ENCODE measurements at places on chromosomes 7 and 10.

- no peak for DNase-seq
Measured at GRCh38 chr7:56447864-56448693, 331.9 kb upstream of the NUPR2 start.

DNA sequence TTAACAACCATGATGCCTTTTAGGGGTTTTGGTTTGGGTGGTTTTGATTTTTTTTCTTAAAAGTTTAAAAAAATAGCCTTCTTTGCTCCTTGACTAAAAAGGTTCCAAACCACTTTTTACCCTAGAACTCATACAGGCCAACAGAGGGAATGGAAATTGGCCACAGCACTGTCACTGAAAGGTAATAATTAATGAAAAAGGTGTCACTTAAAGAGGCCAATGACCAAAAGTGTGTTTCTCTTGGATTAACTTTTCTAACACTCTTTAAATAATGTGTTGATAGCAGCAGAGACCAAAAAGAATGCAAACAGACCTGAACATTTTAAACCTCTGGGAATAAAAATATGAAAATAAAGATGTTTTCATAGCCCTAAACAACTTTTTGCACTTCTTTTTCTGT is 221.1 kb upstream of the TCF7L2 start:
- no peak for DNase-seq

DNA sequence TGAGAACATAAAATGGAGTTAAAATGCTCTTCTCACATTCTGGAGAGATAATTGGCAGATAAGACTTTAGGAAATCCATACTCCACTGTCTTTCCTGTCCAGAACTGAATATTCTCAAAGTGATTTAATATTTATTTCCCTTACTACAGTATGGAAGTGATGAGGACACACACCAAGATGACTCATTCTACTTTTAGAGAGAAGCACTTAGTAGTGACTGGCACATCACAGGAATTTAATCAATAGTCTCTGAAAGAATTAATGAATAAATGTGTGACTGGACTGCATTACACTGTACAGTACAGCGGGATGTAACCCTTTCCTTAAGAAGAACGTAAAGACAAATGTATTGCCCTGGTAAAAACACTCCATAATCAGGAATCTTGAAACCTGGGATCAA is 116.7 kb downstream of the SEMA3E start:
- no peak for DNase-seq

GRCh38 chr7:76358011-76358480 is 745 bp downstream of the YWHAG start:
- peak; percentile 83 for DNase-seq

- peak; percentile 82 for DNase-seq
Measured at GRCh38 chr10:62050893-62051433, 149.5 kb downstream of the ARID5B start.

DNA sequence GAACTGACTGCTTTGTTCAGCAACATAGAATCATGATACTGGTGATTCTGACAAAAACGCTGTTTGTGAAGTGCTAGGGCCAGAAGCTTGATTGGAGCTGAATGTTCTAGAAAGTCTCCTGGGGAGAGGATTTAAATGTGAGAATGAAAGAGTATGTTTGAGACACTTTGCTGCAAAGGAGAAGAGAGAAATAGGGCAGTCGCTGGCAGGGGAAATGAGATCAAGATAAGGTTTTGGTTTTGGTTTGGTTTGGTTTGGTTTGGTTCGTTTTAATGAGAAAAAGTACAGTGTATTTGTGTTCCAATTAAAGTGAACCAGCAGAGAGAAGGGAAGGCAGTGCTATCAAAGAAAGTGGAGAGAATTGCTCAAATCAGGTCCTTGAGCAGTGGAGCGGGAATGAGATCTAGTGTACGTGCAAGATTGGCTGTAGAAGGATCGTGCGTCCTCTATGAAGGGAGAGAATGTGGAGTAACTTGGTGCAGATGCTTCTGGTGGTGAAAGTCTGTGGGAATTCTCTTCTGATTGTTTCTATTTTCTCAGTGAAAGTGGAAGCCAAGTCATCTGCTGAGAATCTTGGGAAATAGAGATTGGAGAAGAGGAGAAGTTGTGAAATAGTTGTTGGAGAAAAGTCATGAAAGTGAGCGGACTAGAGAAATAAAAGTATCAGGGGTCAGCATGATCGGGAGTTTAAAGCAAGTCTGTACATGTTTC is 270.5 kb downstream of the CCDC3 start:
- no peak for DNase-seq

GRCh38 chr7:14275356-14275755 is 285.9 kb upstream of the ETV1 start:
- no peak for DNase-seq

DNA sequence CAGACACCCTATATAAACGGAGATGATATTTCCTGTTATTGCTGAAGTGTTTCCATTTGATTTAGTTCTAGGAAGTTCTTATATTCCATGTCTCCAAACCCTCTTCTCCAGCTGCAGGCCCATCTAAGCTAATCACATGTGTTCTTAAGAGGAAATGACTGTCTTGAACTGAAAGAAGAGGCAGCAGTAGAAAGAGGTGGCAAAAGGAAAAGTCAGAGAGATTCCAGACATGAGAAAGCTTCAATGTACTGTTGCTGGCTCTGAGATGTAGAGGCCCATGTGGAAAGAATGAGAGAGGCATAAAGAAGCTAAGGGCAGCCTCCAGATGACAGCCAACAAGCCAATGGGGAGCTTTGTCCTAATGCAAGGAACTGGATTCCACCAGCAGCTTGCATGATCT is 287.2 kb downstream of the GFRA1 start:
- no peak for DNase-seq
